ENCODE measurements at places on chromosomes 16 and 17.

GRCh38 chr16:85054948-85055492, 27.4 kb downstream of the KIAA0513 start:
- DNase-seq, result no peak

DNA sequence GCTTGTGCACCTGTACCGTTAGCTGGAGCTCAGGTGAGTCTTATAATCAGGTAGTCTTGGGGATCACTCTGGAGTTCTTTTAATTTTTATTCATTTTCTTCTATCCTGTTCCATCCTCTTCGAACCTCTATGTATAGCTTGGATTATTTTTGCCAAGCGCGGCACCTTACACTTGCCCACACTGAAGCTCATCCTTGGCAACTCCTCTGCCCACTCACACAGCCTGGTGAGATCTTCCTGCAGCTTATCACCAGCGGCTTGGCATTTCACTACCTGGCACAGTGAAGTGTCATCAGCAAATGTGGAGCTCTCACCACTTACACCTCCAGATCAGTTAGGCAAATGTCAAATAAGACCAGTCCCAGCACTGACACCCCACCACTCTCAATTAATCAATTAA, 116.7 kb downstream of the CACNG3 start:
- no peak for DNase-seq

GRCh38 chr16:3051494-3051893, 5.1 kb downstream of the MMP25 start:
- DNase-seq, result no peak

- no peak for DNase-seq
These were observed 26.7 kb upstream of the POLR3E start for GRCh38 chr16:22270525-22270924.

- no peak for DNase-seq
These were observed 526 bp downstream of the ZZEF1 start for GRCh38 chr17:4142107-4142900.

- no peak for DNase-seq
These were observed 14.5 kb downstream of the NKD1 start for GRCh38 chr16:50562657-50563056.

GRCh38 chr16:78892951-78893733, 707.4 kb downstream of the MAF start:
- no peak for DNase-seq

- DNase-seq, result no peak
These were observed 14.2 kb downstream of the C16orf90 start for GRCh38 chr16:3480901-3481695.

- DNase-seq, result no peak
These were observed 35.4 kb upstream of the CDH15 start for GRCh38 chr16:89135971-89136765.

- DNase-seq, result no peak
These were observed 128.4 kb downstream of the ENGASE start for GRCh38 chr17:79203016-79203415.

- DNase-seq, result no peak
These were observed 30.6 kb downstream of the C16orf74 start for GRCh38 chr16:85720302-85720637.

DNA sequence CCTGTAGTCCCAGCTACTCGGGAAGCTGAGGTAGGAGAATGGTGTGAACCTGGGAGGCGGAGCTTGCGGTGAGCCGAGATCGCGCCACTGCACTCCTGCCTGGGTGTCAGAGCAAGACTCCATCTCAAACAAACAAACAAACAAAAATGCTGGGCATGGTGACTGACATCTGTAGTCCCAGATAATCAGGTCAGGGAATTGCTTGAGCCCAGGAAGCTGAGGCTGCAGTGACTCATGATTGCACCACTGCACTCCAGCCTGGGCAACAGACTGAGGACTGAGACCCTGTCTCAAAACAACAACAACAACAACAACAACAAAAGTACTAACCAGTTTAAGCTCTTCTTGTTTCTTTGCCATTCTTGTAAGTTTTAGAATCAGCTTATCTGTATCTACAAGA, 383.0 kb upstream of the PMFBP1 start:
- DNase-seq, result no peak

DNA sequence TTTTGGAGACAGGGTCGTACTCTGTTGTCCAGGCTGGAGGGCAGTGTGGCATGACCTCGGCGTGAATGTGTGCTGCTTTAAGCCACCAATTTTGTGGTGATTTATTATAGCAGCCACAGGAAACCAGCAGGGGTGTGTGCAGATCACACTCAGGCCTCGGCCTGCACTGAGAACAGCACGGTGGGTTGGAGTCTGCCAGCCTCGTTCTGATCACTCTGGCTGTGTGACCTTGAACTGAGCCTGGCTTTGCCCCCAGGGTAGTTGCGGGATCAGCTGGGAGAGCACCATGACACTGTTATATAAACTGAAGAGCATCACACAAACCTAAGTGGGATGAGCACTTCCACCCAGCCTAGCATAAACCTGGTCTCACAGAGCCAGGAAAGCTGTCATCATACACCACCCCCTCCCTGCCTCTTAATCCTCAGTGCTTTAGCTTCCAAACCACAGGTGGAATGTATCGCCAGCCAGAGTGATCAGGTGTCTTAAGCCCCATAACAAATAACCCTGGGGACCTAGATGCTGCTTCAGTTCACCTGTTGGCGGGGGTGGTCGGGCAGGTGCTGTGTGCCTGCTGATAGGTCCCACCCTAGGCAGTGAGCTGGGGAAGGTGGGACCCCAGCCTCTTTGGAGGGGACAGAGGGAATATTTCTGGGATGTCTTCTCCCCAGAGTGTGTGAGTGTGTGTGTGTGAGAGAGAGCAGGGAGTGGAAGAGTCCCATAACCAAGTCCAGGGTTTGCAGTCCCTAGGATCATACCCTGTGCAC, 28.6 kb upstream of the NDRG4 start:
- DNase-seq, result no peak

DNA sequence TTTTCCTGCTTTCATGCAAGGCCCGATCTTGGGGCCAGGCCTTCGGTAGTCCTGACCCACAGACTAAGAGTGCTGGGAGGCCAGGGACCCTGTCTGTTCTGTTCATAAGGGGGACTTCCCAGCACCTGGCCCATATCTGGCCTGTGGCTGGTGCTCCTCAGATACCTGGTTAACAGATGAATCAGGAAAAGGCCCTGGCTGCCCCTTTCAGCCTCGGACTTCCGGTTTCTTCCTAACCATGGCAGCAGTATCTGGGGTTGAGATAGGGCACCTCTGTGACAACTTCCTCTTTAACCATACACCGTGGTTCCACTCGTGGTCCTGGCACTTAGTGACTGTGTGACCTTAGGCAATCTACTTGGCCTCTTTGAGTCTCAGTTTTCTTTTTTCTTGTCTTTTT, 18.4 kb downstream of the PLCG2 start:
- DNase-seq, result no peak

DNA sequence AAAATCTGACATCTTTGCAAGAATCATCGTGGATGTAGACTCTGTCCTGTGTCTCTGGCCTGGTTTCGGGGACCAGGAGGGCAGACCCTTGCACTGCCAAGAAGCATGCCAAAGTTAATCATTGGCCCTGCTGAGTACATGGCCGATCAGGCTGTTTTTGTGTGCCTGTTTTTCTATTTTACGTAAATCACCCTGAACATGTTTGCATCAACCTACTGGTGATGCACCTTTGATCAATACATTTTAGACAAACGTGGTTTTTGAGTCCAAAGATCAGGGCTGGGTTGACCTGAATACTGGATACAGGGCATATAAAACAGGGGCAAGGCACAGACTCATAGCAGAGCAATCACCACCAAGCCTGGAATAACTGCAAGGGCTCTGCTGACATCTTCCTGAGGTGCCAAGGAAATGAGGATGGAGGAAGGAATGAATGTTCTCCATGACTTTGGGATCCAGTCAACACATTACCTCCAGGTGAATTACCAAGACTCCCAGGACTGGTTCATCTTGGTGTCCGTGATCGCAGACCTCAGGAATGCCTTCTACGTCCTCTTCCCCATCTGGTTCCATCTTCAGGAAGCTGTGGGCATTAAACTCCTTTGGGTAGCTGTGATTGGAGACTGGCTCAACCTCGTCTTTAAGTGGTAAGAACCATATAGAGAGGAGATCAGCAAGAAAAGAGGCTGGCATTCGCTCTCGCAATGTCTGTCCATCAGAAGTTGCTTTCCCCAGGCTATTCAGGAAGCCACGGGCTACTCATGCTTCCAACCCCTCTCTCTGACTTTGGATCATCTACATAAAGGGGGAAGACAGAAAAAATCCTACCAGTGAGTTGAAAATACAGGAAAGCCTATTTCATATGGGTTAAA, at the start of gene G6PC1:
Gene G6PC1 (plus strand): TSS at position 340 of the 872 bp plus-strand sequence. CDS start 78 bp downstream, at position 418.
- DNase-seq, result no peak

- no peak for DNase-seq
These were observed 13.3 kb upstream of the PMP22 start for GRCh38 chr17:15278380-15278779.

DNA sequence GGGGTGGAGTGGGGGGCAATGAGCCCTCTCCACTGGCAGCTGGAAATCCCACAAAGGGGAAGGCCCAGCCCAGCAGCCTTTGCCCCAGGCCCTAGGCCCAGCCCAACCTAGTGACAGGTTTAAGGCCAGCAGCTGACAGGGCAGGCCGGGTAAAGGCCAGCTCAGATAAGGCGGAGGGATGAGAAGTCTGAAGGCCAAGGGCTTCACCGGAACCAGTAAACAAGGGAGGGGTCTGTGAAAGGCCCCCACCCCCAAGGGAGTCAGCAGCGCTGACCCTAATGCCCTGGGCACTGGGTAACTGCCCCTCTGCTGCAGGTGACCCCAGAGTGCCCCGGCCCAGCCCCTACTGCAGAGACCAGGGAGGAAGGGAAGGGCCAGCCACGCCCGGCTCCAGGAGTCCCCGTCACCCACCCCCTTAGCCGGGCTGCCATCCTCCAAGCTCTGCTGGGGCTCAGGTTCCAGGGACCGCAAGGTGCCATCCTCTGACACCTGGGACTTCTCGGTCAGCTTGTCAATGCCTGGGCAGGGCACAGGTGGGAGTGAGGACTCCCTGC, 17.5 kb downstream of the OTOP3 start:
- DNase-seq, result no peak

GRCh38 chr17:7573324-7574080, 5.9 kb upstream of the CD68 start:
- peak; percentile 94 for DNase-seq

GRCh38 chr16:2910441-2910969, 1.2 kb upstream of the FLYWCH1 start:
- no peak for DNase-seq

- DNase-seq, result no peak
These were observed 20.6 kb upstream of the PRKAR1A start for GRCh38 chr17:68491381-68492231.

DNA sequence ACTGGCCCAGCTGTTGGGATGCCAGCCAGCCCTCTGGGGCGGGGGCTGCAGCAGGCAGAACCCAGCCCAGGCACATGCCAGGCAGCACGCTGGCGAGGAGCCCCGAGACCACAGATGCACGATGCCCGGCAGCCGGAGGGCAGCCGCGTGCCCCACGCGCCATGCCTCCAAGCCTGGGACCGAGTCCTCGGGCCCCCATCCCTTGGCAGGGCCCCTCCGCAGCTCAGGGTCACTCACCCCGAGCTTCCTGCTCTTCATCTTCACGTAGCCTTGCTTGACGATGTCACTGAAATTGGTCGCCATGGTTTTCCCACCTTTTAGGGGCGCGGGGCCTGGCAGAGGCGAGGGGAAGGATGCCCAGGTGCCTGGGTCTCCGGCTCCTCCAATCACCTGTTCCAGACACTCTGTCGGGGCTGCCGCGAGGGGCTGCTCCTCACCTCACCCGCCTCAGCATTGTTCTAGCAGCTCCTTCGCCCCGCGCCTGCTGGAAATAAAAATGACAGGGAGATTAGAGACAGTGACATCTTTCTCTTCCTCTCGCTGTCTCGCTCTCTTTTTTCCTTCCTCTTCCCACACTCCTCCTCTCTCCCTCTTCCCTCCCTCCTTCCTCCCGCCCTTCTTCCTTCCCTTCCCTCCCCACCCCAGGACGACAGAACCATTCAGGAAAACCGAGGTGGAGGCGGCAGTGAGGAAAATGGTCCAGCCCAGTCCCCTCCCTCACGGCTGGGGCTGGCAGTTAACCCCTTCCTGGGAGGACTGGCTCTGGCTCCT, 6.9 kb downstream of the DOK4 start:
- DNase-seq, result no peak

DNA sequence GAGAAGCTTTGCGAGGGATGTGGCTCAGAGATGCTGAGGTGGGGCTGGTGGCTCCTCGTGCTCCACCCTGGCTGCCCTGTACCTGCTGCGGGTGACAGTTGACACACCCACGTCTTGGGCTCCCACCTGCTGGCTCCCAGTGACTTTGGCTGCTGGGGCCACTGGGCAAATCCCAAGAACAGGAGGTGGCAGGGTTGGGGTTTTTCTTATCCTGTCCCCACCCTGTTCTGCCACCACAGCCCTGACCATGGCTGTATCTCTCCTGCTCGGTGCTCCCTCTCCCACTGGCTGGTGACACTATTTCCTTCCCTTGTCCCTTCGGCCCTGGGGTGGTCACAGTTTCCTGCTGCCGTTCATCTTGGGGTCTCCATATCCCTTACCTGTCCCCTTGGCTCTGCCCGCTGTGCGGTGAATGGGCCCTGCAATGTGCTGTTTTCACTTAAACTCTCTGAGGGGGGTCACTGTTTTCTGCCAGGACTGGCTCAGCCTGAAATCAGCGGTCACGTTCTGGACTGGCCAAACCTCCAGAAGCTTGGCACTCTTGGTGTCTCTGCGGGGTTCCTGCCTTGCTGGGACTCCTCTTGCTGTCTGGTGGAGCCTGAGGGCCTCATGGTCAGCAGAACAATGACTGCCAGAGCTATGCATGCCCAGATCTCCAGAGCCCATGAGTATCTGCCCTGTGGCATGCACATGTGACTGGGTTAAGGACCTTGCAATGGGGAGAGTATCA, 144.2 kb downstream of the IRF8 start:
- DNase-seq, result peak; percentile 34

DNA sequence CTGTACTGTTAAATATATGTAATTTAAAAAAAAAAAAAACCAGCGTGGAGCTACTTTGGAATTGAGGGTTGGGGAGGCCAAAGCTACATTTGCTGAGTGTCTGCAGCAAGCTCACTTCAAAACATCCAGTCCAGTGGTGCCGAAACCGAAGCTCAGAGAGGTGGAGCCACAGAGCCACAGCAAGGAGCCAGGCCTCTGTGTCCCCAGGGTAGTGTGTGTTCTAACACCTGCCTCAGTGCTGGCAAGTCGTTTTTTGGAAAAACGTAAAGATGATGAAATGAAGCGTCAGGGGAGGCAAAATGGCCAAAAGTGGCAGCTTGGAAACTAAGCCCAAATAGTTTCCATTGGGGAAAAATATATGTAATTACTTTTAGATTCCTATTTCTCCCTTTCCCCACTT, 36.1 kb upstream of the MRC2 start:
- DNase-seq, result no peak

GRCh38 chr16:85145734-85146531, 33.7 kb upstream of the CIBAR2 start:
- no peak for DNase-seq

All from left forelimb (tissue), 1 donor.